ENCODE measurements at places on chromosomes 1 and 21.

DNA sequence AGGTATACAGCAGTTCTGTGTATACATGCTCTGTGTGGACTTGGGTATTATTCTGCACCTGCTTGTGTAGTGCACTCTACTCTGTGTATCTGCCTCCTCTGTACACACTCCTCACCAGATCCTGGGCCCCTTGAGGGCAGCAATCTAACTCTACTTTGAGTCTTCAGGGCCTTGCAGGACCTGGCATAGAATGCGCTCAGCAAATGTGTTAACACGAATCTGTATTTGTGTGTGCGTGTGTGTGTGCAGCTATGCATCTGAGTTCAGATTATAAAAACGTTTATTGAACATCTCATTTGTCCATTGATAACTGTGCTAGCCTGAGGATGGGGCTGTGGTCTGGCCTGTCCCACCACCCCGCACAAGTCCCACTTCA is 3.9 kb upstream of the MEF2D start:
- DNase-seq = peak; percentile 44

- DNase-seq = peak; percentile 84
Observed at GRCh38 chr1:151199873-151200581, 1.7 kb downstream of the PIP5K1A start.

GRCh38 chr1:59150577-59151386 is 146.1 kb upstream of the FGGY start:
- peak; percentile 100 for DNase-seq

DNA sequence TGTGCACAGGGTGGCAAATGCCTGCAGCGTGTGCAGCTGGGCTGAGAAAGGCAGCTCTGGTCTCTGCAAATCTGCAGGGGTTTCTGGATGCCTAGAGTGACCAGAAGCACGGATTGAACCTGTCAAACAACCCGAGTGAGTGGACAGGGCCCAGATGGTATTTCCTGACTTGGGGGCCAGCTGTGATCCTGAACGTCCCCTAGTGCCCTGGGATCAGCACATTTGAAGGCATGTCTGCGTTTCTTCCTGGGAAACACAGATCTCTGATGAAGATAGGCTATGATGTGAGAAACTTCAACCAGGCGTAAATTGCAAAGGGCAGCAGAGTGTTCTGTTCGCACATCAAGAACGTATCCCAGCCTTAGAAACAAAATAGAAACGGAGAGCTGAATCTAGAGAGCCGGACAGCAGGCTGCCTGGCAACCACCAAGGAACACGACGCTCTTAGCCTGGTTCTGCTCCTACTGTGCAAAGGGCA is 163.1 kb downstream of the KCNJ6 start:
- DNase-seq = no peak

- DNase-seq = no peak
Observed at GRCh38 chr1:166977951-166978350, 2.6 kb upstream of the ILDR2 start.
